HFFc6 (cell line): ENCODE measurements at places on chromosomes 12 and 14.
A peak's percentile ranks its signal among the peaks of the same experiment; 100 is the strongest.

- DNase-seq, result no peak
Observed at GRCh38 chr12:102753802-102754201, 163.2 kb downstream of the PAH start.

- peak; percentile 38 for DNase-seq
Observed at GRCh38 chr12:62210422-62210821, 49.8 kb upstream of the USP15 start.

DNA sequence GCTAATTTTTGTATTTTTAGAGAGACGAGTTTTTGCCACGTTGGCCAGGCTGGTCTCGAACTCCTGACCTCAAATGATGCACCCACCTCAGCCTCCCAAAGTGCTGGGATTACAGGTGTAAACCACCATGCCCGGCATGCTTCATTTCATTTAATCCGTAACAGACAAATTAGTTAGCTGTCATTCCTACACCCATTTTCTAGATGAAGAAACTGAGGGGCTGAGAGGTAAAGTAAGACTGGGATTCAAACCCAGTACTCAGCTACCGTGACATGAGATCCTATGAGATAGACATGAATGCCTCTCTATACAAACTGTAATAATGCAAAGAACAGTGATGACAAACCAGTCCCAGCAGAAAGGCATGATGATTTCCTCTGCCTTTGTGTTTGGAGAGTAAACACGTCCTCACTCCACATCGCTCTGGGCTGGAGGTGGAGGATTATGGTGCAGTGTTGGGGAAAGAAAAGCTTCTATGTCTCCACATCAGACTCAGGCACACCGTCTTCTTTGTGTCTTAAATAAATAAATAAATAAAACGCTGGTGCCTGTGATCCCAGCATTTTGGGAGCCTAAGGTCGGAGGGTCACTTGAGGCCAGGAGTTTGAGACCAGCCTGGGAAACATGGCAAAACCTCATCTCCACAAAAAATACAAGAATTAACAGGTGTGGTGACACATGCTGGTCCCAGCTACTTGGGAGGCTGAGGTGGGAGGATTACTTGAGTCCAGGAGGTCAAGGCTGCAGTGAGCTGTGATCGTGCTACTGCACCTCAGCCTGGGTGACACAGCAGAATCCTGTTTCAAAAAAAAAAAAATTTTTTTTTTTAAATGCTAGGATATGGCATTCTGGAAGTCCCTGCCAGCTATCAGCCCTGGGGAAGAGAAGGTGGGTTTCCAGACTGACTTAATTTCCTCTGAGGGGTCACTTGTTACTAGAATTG lies 10.5 kb downstream of the VSX2 start:
- DNase-seq, result no peak

- no peak for DNase-seq
Observed at GRCh38 chr14:56170877-56171422, 52.7 kb downstream of the PELI2 start.

DNA sequence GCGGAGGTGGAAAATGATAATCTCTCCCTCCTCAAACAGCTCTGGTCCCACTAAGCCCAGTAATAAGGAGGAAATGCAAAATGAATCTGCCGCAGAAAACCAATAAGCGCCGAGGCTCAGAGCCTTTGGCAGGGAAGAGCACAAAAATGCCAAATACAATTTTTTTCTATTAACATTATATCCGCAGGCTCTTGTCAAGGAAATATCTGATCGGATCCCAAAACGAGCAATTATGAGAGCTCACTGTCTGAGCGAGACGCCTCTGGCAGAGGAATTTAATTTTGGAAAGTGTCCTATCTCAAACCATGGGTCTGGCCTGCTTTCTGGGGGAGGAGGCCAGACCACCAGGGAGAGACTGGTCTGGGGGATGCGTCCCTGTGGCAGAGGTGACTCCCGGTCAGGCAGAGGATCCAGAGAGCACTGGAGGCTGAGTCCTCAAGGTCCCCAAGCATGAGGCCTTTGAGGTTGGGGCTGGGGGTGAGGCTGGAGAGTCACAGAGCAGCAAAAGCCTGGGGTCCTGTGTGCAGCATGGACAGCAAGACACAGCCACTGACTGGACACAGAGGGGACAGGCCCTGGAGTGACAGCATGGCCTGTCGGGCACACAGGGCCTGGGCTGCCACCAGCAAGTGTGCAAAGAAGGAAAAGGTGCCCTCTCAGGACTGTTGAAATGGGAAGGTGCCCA lies 342.8 kb upstream of the SFSWAP start:
- DNase-seq, result no peak

DNA sequence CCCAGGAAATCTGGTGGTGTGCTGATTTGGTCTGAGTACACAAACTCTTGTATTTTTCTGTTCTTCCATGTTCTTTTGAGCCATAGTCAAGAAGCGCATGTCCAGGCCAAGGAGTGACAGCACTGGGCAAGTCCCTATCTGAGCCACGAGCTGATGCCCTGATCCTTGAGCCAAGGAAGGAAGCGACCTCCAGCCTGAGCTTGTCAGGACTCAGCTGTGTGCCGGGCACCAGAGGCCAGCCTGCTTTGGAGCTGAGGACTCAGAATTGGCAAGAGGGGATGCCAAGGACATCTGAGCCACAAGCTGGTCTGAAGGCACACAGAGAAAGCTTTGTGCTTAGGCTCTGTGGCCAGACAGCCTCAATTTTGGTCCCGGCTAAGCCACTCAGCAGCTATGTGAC lies 52.6 kb downstream of the GALNT16 start:
- DNase-seq, result no peak

DNA sequence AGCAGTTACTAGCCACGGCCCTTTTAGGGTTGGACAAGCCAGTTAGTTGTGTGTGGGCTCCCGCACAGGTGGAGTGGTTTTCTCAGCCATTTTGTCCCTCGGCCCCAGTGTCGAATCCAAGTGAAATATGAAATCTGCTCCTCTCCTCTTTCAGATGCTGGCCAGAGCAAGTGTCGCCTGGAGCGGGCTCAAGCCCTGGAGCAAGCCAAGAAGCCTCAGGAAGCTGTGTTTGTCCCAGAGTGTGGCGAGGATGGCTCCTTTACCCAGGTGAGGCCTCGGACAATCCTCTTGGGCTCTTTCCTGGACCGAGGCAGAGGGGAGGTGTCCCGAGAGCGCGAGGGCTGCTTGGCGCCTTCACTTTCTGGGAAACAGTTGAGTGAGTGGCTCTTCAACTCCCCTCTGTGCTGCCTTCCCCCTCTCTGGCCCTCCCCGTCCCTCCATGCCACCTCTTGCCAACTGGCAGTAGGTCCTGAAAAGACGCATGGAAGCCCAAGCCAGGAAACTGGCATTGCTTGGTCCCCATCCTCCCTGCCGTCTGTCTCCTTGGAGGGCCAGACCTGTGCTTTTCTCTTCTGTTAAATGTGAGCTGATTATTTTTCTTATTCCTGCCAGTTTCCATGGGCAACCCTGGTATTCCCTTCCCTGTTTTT lies 74.2 kb downstream of the SMOC1 start:
- DNase-seq, result no peak

GRCh38 chr14:79705126-79705894 lies 506.0 kb downstream of the DIO2 start:
- no peak for DNase-seq

- no peak for DNase-seq
Observed at GRCh38 chr12:122076743-122077495, 1.6 kb upstream of the MLXIP start.

- no peak for DNase-seq
Observed at GRCh38 chr12:116856729-116857128, 24.5 kb downstream of the HRK start.

- DNase-seq, result no peak
Observed at GRCh38 chr14:31536201-31536960, 24.8 kb upstream of the NUBPL start.

- DNase-seq, result no peak
Observed at GRCh38 chr12:77089686-77090220, 24.4 kb upstream of the E2F7 start.

GRCh38 chr12:96397756-96398423 lies 2.3 kb downstream of the CDK17 start:
- DNase-seq, result no peak

DNA sequence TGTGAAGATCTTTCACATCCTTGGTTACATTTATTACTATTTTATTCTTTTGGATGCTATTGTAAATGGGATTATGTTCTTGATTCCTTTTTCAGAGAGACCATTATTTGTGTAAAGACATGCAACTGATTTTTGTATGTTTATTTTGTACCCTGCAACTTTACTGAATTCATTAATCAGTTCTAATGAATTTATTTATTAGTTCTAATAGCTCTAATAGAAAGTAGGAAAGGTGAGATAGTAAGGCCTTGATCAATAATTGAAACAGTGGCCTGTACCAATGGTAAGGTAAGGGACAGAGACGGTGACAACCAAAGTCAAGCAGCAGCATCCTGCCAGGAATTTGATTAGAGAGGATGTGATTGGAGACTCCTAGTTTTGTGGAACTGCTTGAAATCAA lies 224.1 kb downstream of the PHLDA1 start:
- DNase-seq, result no peak

DNA sequence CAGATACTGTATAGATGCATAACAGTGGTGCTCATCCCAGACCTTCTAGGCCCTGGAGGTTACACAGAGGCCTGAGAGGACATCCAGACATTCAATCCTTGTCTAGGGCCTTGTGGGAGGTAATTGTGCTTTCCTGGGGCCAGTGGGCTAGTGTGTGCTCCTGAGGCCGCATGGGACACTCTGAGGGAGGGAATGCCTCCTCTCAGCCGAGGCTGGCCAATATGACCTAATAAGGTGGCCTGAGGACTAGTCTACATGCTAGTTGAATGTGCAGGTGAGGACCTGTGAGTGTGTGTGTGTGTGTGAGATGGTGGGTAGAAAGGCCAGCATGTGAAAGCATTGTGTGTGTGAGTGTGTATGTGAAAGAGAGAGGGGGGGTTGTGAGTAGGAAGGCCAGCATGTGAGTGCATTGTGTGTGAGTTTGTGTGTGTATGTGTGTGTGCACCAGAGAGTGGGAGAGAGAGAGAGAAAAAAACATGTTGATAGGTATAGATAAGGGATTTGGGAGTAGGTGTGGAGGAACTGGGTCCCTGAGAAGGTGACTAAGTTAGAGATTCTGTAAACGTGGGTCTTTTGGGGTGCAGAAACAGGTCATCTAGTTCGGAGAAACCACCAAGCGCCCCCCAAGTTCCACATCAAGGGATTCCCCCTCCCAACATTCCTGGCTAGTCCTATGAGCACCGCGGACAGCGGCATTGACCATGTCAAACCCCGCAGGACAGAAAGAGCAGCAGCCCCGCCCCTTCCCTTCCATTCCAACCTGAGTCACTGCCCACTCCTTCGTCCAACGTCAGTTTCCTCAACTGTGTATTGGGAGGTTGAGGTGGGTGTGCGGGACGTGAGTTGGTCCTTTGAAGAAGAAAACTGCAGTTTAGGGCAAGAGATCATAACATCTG lies 9.7 kb upstream of the KRT81 start:
- DNase-seq, result no peak

DNA sequence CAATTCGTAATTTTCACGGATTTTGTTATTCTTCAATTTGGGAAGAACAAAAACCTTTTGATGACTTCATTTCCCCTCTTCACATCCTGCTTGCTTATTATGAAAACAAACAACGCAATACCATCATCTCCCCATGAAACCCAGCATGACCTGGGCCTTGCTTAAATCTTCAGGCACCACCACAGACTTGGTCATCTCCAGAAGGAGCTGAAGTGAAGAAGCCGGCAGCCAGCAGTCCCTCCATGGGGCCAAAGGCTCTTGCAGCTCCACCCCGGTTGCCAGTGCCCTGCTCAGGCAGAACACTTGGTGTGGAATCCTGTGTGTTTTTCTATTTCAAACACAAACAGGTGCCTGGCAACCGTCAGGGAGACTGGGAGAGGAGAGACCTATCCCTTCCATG lies 982.9 kb upstream of the TMEM132C start:
- no peak for DNase-seq

GRCh38 chr12:83801972-83802371 lies 1110.6 kb downstream of the SLC6A15 start:
- no peak for DNase-seq

DNA sequence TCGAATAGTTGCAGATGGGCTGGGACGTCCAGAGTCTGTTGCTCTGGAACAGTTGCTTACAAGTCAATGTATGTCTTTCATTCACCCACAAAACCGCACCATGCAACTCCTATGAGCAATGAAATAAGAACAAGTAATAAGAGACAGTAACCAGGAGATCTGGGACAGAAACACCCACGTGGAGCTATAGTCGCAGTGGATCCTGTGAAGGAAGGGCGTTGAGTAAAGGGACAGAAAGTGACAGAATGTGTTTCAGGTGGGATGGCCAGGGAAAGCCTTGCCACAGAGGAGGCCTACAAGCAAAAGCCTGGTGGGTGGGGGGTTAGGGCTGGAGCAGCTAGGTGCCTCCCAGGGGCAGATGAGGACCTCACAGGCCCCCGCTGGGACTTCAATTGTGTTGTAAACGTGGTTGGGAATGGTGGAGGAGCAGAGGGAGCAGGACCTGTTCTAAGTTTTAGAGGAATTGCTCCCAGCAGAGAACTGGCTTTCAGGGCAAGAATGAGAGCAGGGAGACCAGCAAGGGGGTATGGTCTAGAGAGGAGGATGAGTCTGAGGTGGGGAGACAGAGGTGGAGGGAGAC lies 86.7 kb upstream of the FZD10 start:
- DNase-seq, result no peak

GRCh38 chr12:65606008-65606766 lies 218.1 kb upstream of the HMGA2 start:
- no peak for DNase-seq

DNA sequence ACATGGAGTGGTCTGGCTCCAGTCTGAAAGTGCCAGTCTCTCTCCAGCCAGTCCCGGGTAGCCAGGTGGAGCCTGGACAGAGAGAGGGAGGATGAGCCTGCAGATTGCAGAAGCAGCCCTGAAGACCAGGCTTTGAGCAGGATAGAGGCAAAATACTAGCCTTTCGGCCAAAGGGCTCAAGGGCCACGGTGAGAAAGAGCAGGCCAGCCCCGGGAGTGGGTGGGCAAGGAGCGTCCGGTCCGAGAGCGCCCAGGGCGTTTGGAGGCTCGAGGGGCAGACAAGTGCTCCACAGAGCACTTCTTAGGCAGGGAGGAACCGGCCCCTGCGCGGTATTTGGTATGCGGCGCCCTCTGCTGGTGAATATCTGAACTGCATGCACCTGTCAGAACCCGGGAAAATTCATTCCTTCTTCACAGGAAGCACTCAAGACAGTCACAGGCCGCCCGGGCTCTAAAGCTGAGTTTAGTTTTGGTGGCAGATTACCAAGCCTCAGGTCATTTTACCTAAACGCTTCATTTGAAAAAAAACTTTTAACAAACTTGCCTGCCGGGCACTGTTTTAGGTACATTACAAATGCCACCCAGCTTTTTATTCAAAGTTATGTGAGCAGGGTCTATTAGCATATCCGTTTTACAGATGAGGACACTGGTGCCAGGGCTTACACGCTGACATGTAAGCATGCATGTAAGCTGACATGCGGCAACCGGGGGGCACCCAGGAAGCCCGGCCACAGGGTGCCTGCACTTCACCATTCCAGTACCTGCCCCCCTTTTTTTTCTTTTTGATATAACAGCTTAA lies 21.0 kb upstream of the PSMC1 start:
- DNase-seq, result peak; percentile 3

- no peak for DNase-seq
Observed at GRCh38 chr12:4221258-4221620, 52.3 kb upstream of the CCND2 start.

DNA sequence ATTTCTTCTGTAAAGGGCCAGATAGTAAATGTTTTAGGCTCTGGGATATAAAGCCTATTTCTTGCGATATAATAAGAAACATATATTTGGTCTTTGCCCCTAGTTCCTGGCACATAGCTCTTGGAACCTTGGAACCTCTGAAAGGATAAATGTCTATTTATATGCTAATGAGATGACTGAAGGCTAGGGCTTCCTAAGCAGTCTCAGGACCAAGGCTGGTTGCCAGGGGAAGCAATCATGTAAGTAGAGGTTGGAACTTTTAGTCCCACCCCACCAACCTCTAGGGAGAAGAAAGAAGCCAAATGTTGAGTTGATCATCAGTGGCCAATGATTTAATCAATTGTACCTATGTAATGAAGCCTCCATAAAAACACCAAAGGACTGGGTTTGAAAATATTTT lies 26.6 kb upstream of the NFYB start:
- DNase-seq, result no peak
